CD4-positive, alpha-beta memory T cell (primary cell): ENCODE measurements at places on chromosomes 2 and 18. TPM values are rescaled to one million over a fixed set of nuclear protein-coding genes. Genes with fewer than 3 reads are reported as not detected.

The NAB1 gene
- total RNA-seq, result 30.7 TPM

DNA sequence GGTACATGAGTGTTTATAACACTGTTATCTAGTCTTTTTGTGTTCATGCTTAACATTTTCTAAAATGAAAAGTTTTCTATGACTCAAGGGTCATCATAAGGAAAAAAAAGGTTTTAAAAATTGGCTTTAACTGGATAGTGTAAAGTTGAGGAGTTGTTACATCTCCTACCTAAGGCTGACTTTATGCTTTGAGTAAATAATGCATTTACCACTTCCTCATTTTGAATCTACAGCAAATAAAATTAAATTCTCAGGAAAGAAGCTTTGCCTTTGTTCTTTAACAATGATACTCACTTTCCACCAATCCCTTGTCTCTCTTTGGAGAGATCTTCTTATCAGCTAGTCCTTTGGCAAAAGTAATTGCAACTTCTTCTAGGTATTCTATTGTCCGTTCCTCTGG is 29.7 kb downstream of the HADHA start:
- H3K36me3 ChIP-seq, result peaks cover 48% of the 10 kb centered on the region
- H3K4me1 ChIP-seq, result no peaks in the 10 kb centered on the region
- H3K27ac ChIP-seq, result no peak overlapping the region
- H3K4me3 ChIP-seq, result no peak overlapping the region

- no peak overlapping the region for H3K4me3 ChIP-seq
- H3K27me3 ChIP-seq, result no peaks in the 10 kb centered on the region
- H3K36me3 ChIP-seq, result no peaks in the 10 kb centered on the region
- no peak overlapping the region for H3K27ac ChIP-seq
- no peak for DNase-seq
Measured at GRCh38 chr18:53442415-53442783, 782.1 kb downstream of the MBD2 start.

GRCh38 chr2:128287780-128288735 is 30.6 kb downstream of the HS6ST1 start:
- no peak overlapping the region for H3K27ac ChIP-seq
- no peak overlapping the region for H3K4me3 ChIP-seq
- H3K4me1 ChIP-seq, result no peaks in the 10 kb centered on the region

DNA sequence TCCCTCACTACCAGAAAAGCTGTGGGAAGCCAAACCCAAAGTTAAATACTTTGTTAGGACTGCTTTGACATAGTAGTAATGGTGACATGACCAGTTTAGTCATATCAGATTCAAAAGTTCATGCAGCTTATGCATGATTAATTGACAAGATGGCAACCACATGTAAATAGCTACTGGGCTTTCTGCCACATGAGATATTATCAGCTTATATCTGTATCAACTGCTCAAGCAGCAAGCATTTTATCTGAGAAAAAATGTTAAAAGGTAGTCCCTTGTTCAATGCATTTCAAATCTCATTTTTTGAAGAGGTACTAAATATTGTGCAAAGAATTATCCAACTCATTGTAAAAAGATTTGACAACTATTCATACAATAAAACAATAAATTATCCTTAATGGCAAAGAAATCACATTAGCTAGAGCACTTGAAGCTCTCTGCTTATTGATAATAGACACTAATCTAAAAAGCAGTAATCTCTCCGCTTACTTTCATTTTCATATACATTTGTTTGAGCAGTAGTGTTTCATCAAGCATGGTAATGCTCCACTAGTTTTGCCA is 993.6 kb upstream of the NXPH2 start:
- no peaks in the 10 kb centered on the region for H3K4me1 ChIP-seq
- no peaks in the 10 kb centered on the region for H3K36me3 ChIP-seq
- H3K27me3 ChIP-seq, result no peaks in the 10 kb centered on the region

DNA sequence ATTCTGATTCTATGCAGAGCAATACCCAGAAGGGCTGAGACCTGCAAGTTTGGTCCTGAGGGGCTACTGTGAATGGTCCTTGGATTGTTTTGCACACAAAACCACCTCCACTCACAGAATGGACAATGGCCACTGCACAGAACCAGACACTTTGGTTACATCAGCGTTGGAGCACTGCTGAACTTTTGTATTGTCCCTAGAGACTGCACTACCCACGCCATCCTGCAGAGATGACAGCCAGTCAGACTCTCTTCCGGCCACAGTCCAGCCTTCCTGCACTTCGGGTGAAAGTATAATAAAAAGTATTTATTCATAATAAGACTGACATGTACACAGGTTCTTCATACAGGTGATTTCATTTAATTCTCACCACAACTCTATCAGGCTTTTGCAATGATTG is 35.7 kb downstream of the CELF4 start:
- no peak overlapping the region for H3K27ac ChIP-seq
- no peak for DNase-seq
- no peaks in the 10 kb centered on the region for H3K36me3 ChIP-seq
- H3K4me1 ChIP-seq, result no peaks in the 10 kb centered on the region
- H3K27me3 ChIP-seq, result no peaks in the 10 kb centered on the region

DNA sequence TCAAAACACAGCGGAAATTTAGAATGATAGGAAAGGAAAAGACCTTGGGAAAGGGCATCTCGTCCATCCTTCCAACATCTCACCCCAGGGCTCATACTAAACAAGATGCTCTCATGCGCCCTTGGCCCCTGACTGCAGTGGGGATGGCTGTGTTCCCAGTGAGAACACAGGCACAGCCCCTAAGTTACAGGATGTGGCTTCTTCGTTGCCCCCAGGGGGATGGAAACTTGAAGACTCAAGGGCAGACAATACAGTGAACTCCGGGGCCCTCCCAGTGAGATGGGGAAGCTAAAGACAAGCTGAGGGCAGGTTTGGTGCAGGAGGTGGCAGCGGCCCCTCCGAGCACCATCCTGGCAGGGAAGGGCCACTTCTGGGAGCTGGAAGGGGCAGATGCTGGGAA is 139.7 kb downstream of the INO80D start:
- no peak for DNase-seq
- H3K27me3 ChIP-seq, result no peaks in the 10 kb centered on the region
- no peak overlapping the region for H3K4me3 ChIP-seq
- H3K36me3 ChIP-seq, result no peaks in the 10 kb centered on the region

- no peak overlapping the region for H3K4me3 ChIP-seq
- H3K27me3 ChIP-seq, result no peaks in the 10 kb centered on the region
- H3K36me3 ChIP-seq, result no peaks in the 10 kb centered on the region
- DNase-seq, result no peak
- no peak overlapping the region for H3K27ac ChIP-seq
Measured at GRCh38 chr2:59342166-59342565, 1101.0 kb upstream of the FANCL start.

DNA sequence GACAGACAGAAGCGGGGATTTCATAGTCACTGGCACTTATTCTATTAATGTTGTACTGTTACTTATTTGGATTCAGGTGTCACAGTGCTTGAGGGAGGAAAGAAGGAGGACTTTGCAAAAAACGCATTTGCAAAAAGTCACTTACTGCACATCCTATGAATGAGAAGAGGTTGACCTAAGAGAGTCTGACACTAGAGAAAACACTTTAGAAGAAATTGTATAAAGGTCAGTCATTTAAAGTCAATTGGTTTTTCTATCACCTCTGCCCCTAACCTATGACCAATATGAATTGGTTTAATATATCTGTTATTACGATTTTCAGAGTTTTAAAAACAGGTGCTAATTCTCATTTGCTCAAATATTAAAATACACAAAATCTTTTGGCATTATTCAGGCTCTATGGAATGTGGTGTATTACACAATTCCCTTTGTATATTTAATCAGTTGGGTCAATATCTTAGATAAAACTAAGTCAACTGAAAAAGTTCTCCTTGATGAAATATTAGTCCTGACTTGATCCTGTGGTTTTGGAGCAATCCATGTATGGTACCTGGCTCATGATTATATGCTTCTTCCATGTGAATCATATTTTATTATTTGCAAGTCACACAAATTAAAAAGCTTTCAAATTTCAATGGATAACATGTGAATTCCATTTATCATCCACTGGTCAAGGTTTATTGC is 157.4 kb downstream of the CDH2 start:
- DNase-seq, result no peak
- no peaks in the 10 kb centered on the region for H3K4me1 ChIP-seq
- H3K27me3 ChIP-seq, result no peaks in the 10 kb centered on the region
- no peaks in the 10 kb centered on the region for H3K36me3 ChIP-seq
- H3K4me3 ChIP-seq, result no peak overlapping the region

The MEP1B gene
- not detected for total RNA-seq

DNA sequence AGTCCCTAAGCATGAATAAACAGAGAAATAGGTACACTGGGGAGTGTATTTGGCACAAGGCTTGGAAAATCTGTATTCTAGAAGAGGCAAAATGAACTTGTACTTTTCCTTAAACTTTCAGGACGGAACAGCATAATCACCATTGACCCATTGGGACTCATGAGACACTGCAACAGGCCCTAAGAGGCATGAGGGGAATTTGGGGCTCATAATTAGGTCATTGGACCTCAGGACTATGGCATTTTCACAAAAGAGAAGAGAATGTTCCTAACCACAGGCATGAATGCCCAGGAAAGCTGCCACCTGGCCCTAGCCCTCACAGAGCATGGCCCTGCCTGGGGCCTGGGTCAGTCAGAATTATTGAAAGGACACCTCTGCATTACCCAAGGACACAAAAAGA is 67.9 kb upstream of the PIK3C3 start:
- H3K27ac ChIP-seq, result no peak overlapping the region
- H3K4me3 ChIP-seq, result no peak overlapping the region
- no peak for DNase-seq

- no peaks in the 10 kb centered on the region for H3K36me3 ChIP-seq
- no peak for DNase-seq
- no peaks in the 10 kb centered on the region for H3K27me3 ChIP-seq
- no peaks in the 10 kb centered on the region for H3K4me1 ChIP-seq
Measured at GRCh38 chr2:224101820-224102630, 62.9 kb upstream of the SERPINE2 start.

The SPEG gene
- total RNA-seq, result 9.0 TPM
